Sigmoid colon (tissue), 7 donors: ENCODE measurements at places on chromosomes 1 and 21. TPM values are rescaled to one million over a fixed set of nuclear protein-coding genes. Genes with fewer than 3 reads are reported as not detected.
A peak's percentile ranks its signal among the peaks of the same experiment; 100 is the strongest.

GRCh38 chr1:201639391-201639790, 100.5 kb downstream of the NAV1 start:
- no peak for DNase-seq

DNA sequence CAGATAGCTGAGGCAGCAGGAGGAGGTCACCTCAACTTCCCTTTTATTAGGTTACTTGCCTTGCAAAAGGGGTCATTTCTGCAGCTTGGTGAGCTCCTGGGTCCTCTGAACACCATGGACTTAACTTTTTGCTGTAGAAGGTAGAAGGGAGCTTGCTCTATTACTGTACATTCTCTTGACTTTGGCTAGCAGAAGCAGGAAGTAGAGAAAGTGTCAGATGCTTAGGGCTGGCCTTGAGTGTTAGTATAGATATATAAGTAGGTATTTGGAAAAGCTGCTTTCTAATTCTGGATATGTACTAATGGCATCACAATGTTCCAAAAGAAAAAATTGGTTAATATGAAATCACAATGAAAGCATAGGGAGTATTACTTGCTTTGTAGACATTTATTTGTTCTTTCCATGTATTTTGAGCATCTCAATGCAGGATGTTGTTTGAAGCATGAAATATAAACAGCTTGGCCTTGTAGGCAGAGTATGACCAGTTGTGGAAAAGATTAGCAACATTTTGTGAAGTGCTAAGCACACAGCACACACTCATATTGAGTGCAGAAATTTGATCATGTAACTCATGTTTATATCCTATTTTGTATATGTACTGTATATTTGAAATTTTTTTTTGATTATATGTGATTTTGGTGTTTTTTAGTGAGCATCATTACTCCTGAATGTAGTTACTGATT, 108.8 kb downstream of the DYRK1A start:
- no peak for DNase-seq

DNA sequence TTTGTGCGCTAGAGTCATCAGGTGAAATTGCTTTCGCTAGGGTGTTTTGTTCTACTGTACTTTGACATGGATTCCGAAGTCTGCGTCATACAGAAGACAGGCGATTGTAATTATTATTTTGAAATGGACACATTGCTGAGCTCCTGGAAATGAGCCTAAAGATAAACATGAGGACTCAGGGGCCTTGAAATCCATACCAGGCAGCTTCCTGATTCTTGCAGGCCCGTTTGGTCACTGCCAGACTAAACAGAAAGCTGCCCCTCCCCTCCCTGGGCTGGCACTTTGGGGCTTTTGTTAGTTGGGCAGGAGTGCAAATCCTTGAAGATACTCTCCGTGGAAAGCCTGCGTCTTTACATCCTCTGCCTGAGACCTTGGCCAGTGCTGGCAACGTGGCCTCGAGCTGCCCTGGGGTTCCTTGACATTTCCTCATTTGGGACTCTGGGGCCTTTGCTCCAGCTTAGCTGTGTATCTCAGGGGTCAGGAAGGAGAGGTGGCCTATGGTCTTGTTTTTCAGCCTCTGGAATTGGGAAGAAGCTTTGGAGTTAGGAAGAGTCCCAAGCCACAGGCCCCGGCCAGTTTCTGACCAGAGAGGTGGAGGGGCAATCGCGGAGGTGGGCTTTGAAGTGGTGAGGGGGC, 26.9 kb upstream of the KCNE2 start:
- no peak for DNase-seq

DNA sequence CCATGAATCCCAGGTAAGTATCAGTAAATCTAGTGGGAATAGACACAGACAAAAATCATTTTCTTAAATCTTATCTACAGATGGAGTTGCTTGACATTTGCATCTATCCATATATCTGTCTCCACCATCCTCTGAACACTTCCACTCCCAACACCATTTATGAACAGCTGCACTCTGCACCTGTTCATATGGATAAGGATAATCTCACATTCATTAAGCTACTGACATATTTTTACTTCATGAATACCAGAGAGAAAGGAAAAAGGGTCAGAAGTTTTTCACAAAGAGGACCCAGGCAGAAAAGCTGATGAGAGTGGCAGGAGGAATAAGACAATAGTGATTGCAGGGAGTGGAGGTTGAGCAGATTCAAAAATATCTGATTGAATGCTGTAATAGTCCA, 222.6 kb downstream of the DNAH14 start:
- DNase-seq, result no peak

The RCOR3 gene
- 40.7 TPM for total RNA-seq

DNA sequence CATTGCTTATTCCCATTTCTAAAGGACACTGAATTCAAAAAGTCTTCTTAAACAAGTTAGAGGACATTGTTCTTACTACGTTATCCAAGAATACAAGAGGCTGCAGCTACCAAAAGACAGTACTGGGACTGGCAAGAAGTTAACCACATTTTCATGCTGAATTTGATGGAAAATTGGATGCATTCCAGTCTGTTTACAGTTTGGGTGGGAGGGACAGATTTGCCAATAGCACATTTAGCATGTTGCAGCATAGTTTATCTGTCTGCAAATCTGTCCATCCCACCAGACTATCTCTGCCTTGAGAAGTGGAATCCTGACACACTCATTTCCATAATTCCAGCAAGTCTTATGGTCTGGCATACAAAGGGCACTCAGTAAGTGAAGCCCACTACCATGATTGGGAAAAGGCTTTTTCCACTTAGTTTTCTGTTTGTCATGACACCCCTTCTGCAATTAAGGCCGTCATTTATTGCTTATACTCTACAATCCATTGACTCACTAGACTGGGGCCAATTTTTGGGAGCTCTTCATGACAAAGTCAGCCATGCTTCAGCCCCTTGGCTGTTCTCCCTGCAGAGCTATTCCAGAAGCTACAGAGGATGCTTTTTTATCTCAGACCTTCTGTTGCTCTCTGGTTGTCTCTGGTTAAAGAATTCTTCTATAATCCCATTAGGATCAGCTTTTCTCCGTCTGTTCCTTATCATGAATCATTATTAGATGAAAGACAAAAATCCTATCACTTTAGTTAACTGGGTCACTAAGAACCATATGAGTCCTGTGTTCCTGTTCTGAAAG, 355.8 kb upstream of the PTBP2 start:
- DNase-seq, result no peak

The SPRR1A gene
- not detected for total RNA-seq

- peak; percentile 91 for DNase-seq
These were observed 2.8 kb upstream of the ZC3H12A start for GRCh38 chr1:37471345-37472231.

- DNase-seq, result no peak
These were observed 2.7 kb downstream of the RNASEL start for GRCh38 chr1:182586380-182586779.

GRCh38 chr1:59143811-59144210, 153.1 kb upstream of the FGGY start:
- no peak for DNase-seq

The S100A5 gene
- not detected for total RNA-seq

GRCh38 chr1:14103878-14104430, 404.0 kb downstream of the PRDM2 start:
- DNase-seq, result no peak

GRCh38 chr1:171429137-171429536, 56.2 kb upstream of the PRRC2C start:
- no peak for DNase-seq

GRCh38 chr1:193111641-193112090, 6.5 kb upstream of the GLRX2 start:
- peak; percentile 89 for DNase-seq

GRCh38 chr1:22709891-22710700, 543 bp upstream of the EPHB2 start:
- DNase-seq, result no peak

- DNase-seq, result no peak
These were observed 37.8 kb upstream of the GBP5 start for GRCh38 chr1:89310505-89310904.

The MAP10 gene
- 3.3 TPM for total RNA-seq

GRCh38 chr1:223721658-223722607, 9.6 kb downstream of the CAPN2 start:
- DNase-seq, result no peak

- no peak for DNase-seq
These were observed 3.0 kb downstream of the PAXBP1 start for GRCh38 chr21:32768530-32768929.

The SNX7 gene
- total RNA-seq, result 36.2 TPM

The RAP1GAP gene
- total RNA-seq, result 0.33 TPM

DNA sequence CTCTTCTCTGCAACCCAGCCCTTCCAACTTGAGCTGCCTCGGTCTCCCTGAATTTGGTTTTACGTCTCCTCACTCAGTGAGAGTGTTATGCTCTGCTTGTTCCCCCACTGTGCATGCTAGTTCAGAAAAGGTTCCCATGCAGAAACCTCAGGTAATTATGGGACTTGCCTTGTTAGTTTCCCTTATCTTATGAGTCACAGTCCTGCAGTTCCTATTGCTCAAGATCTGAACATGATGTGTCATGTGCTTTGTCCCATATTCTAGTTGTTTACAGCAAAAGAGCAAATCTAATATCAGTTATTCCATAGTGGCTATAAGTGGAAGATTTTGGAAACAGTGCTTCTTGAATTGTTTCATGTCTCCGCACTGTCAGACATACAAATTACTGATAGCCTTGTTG, 74.4 kb downstream of the DUSP10 start:
- DNase-seq, result no peak

DNA sequence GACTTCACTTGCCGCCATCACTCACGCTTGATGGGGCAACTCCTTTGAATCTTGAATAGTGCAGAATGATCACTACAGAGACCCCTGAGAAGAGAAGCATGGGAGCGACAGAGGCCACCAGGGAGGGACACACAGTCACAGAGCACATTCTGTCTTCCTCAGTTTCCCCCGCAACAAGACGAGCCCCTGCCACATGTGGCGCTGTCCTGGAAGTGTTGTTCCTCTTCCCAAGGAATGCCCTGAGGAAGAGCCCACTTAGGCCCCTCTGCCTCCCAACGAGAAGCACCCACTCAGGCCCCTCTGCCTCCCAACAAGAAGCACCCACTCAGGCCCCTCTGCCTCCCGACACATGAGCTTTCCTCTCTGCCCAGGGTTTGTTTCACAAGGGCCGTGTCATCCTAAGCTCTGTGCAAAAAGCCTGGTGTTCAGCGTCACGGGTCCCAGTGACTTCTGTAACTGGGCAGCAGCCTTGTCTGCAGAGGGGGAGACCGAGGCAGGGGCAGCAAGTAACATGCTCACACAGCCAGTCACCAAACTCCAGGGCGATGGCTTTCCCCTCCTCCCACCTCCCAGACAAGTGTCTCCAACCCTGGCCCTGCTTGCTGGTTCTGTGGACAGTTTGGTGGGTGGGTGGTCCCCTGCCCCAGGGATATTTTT, 19.8 kb downstream of the SLC37A1 start:
- DNase-seq, result peak; percentile 47

The YIPF1 gene
- total RNA-seq, result 23.3 TPM

DNA sequence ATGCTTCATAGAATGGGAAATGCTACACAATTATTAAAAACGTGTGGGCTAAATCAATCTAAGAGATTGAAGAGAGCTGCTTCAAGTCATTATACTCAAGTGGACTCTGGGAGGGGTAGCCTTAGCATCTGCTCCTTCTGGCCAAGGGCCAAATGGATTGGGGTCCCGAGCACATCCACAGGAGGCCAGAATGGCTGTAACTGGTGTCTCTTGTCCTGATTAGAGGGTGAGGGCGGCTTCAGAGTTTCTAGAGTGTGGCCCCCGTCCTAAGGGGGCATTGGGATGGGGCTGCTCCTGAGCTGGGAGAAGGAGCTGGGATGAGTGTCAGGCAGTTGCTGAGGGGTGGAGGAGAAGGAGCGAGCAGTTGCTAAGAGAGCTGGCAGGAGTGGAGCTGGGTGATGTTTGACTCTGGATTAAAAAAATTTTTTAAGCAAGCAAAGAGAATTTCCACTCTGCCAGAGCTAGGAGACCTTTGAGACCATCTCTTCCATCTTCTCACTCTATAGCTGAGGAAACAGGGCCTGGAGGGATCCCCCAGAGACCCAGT, 71.3 kb upstream of the TLR5 start:
- no peak for DNase-seq

DNA sequence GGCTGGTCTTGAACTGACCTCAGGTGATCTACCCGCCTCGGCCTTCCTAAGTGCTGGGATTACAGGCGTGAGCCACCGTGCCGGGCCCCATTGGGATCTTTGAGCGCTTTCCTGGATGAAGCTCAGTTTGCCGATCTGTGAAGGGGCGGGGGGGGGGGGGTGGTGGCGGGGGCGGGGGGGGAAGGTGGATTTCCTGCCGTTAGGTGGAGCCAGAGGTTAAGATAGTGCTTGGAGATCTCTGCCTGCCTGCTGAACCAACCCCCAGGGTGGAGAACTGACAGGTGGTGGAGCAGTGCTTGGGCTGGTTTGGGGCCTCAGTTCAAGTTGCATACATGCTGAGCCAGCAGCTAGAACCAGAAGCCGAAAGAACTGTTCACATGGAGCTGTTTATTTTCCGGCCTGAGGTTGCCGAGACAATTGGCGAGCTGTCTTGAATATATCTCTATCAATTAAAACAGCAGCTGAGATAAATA, 1.7 kb downstream of the TMCC2 start:
- DNase-seq, result peak; percentile 86

- no peak for DNase-seq
These were observed 16.1 kb downstream of the UCHL5 start for GRCh38 chr1:193042766-193043691.

The MEGF6 gene
- 4.3 TPM for total RNA-seq

The KRTAP7-1 gene
- total RNA-seq, result not detected

GRCh38 chr1:58380345-58380744, 166.2 kb downstream of the OMA1 start:
- no peak for DNase-seq

DNA sequence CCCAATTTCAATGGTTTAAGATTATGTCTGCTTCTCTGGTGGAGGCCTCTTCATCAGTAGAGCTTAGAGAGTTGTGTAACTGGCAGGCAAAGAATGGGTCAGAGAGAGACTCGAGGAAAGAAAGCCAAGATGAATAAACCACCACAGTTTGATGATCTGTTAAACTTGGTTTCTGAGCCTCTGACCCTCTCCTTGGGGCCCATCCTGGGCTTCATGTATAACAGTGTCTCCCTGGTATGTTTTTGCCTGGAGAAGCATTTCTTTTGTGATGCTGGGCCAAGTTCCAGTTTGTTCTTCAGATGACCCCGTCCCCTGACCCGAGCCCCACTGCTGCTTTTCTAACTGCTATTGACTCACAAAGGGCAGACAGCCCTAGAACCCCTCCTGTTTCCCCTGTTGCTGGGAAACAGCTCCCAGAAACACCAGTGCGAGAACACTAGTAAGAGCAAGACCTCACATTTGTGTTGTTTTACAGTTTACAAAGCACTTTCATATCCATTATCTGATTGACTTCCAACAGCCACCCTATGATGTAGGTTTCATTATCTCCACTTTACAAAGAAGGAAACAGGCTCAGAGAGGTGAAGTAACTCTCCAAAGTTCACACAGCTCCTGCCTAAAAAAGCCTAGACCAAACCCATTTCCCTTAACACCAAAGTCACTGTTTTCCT, 9.0 kb downstream of the CD2 start:
- no peak for DNase-seq

GRCh38 chr1:14064649-14065442, 364.9 kb downstream of the PRDM2 start:
- DNase-seq, result no peak

GRCh38 chr1:235265900-235266299, 62.1 kb downstream of the ARID4B start:
- DNase-seq, result no peak

- no peak for DNase-seq
These were observed 4.5 kb downstream of the LAD1 start for GRCh38 chr1:201394591-201394990.
